ENCODE measurements at places on chromosomes 7 and 10.

GRCh38 chr7:127792528-127793342 is 140.7 kb downstream of the SND1 start:
- DNase-seq, result no peak

DNA sequence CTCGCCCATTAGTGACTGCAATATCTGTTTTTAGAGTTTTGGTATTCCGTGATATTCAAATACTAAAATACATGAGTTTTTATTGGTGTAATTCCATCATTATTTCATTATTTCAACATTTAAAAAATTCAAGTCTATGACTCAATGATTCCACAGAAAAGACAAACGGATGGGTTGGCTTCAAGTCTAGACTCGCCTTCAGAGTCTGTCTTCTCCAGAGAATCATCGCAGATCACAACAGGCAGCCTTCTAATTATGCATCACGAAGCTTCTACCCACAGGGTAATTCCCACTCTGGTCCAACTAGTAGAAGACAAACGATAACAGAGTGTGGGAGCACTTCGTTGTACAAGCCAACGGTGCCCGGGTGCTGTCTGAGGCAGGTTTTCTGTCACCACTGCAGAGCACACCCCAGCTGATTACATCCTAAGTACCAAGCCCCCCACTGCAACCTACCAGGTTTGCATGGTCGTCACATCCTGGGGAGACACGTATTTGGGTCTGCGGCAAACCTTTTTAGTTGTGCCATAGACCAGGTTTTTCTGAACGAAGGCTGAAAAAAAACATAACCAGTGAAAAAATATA is 28.9 kb downstream of the PARP12 start:
- DNase-seq, result no peak

DNA sequence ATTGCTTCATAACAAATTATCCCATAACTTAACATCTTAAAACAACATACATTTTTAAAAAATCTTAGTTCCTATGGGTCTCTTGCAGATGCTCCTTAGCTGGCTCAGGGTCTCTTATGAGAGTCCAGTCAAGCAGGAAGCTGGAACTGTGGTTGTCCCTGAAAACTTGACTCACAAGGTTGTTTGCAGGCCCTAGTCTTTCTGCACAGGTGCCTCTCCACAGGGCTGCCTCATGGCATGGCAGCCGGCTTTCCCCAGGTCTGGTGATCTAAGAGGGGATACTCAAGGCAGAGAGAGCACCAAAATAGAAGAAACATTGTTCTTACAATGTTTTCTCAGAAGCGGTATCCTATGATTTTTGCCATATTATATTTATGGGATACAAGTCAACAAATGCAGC is 127.1 kb downstream of the CDK14 start:
- DNase-seq, result no peak

- DNase-seq, result no peak
Measured at GRCh38 chr10:17801507-17801906, 7.6 kb upstream of the MRC1 start.

GRCh38 chr7:7761340-7761973 is 43.0 kb upstream of the RPA3 start:
- DNase-seq, result no peak

GRCh38 chr7:46385662-46386309 is 464.7 kb upstream of the IGFBP3 start:
- DNase-seq, result no peak

- DNase-seq, result no peak
Measured at GRCh38 chr10:18759575-18759974, 100.3 kb downstream of the ARL5B start.

GRCh38 chr7:34727464-34727995 is 69.5 kb downstream of the NPSR1 start:
- no peak for DNase-seq

DNA sequence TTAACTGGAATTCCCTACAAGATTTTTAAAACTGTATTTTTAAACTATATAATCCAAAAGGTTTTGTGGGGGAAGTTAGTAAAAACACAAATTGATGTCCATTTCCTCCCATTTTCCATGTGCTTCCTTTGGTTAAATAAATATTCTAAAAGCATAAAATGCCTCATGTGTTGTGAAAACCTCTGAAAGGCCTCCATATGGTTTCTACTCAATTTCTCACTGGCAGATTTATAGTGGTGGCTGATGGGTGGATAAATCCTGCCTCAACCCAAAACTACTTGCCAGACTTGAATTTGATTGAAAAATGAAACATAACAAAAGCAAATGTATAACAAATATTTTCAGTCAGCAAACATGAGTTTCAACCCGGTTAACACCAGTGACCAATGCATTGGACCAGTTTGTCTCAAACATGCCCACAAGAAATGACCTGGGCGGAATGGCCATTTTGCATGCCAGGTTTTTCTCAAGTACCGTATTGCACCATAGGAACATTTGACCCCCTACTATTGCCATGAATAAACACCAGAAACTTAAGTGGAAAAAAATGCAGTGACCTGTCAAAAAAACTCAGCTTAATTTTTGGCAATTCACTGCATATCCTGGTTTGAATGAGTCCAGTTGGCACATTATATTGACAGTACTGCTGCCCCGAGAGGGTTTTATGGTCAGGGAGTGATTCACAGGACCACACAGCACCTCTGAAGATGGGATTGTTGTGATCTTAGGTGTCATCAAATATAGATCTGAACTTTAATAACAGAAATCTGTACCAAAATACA is 454.6 kb upstream of the ANKRD30A start:
- DNase-seq, result no peak

- no peak for DNase-seq
Measured at GRCh38 chr7:87339373-87339897, 6.0 kb upstream of the CROT start.

DNA sequence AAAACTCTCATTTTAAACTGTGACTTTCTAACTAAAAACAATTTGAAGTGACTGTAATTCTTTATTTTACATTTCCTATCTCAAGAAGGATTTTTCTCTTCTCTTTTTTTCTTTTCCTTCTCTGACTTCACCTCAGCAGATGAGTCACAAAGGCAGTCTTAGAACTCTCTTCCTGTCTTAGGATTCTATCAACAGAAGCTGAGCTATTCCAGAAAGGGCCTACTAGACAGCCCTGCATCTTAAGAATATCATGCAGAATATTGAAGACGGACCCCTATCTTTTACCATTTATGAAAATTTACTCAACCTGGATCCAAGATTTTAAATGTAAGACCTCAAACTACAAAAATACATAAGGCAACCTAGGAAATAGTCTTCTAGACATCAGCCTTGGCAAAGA is 365.7 kb upstream of the SEMA3C start:
- no peak for DNase-seq

GRCh38 chr7:41385996-41386395 is 316.9 kb downstream of the INHBA start:
- DNase-seq, result no peak

DNA sequence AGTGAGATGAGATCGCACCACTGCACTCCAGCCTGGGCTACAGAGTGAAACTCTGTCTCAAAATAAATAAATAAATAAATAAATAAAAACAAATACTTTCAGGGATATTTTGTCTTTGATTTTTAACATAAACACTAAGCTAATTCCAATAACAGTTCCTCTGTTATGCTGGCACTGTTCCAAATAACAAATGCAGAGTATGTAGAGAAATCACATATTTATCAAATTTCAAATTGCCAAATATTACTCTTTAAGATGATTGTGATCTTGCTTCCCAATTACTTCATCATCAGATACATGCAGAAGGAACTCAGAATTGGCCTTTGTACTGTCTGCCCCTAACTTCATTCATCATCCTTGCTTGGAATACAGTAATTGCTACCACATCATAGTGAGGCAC is 19.7 kb downstream of the FAM24A start:
- no peak for DNase-seq

GRCh38 chr7:133381965-133382364 is 129.1 kb downstream of the EXOC4 start:
- DNase-seq, result no peak

DNA sequence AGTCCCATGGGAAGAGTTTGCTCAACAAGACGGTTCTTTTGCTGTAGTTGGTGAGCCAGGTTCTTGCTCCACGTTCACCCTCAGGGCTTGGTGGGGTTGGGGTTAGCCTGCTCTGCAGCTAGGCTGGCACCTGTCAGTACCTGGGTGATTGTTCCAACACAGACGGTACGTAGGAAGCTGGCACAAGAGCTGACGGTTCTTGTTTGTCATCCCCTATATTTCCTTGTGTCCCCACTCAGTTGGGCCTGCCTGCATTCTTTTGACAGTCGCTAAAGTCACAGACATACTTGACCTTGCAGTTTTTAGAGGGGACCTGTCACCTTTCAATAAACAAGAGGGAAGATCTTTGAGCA is 40.2 kb upstream of the SYPL1 start:
- no peak for DNase-seq

DNA sequence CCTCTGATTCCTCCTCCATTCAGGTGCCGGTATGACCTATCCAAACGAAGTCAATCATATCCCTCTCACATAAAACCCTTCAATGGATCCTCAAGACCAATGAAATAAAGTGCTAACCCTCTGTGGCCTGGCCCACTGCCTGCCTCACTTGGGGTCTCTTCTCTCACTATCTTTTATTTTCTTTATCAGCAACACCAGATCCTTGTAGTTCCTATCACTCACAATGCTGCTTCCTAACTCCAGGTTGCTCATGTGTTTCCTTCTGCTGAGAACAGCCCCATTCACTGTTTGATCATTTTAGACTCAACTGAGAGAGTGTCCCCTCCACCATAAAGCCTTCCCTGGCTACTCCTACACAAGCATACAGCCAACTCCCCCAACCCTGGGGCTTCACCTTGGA is 180.6 kb downstream of the DOCK4 start:
- no peak for DNase-seq

GRCh38 chr10:23367896-23368595 is 23.4 kb upstream of the C10orf67 start:
- no peak for DNase-seq

DNA sequence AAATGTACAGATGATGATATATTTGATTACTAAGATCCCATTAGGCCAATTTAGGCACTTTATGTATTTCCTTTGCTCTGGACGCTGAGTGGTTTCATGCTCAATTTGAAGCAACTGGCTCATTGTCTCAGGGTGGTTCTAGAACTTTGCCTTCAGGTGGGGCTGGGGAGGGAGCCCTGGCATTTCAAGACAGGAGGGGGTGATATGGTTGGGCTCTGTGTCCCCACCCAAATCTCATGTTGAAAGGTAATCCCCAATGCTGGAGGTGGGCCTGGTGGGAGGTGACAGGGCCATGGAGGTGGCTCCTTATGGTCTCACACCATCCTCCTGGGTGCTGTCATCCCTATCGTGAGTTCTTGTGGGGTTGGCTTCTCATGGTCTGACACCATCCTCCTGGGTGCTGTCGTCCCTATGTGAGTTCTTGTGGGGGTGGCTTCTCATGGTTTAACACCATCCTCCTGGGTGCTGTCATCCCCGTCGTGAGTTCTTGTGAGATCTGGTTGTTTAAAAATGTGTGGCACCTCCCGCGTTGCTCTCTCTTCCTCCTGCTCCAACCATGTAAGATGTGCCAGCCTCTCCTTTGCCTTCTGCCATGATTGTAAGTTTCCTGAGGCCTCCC is 151.5 kb upstream of the KLF6 start:
- DNase-seq, result no peak

- DNase-seq, result no peak
Measured at GRCh38 chr10:76786504-76787072, 851.0 kb downstream of the KCNMA1 start.

- no peak for DNase-seq
Measured at GRCh38 chr7:128666200-128666599, 5.9 kb upstream of the GARIN1A start.

DNA sequence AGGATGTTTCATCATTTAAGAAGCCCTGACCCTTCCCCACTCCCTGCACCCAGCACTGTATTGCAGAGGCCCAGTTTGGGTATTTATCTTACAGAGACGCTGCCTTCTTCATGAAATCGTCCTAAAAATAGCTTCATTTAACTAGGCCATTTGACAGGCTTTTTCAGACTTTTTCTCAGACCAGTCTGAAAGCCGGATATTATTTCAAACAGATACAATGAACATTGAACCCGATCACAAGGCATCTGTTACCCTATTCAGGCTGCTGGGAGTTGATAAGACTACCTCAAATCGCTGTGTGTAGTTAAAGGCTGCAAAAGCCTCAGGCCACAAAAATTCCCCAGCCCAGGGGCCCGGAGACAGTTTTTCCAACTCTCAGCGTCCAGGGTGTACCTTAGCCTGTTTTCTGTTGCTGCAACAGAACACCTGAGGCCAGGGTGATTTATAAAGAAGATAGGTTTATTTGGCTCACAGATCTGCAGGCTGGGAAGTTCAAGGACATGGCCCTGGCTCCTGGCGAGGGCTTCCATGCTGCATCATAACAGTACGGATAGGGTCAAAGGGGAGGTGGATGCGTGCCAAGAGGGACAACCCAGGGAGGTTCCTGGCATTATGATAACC is 130.7 kb upstream of the SH2B2 start:
- no peak for DNase-seq

- no peak for DNase-seq
Measured at GRCh38 chr7:36039671-36040070, 113.4 kb upstream of the EEPD1 start.

GRCh38 chr10:130425169-130425568 is 289.0 kb downstream of the GLRX3 start:
- no peak for DNase-seq

GRCh38 chr7:115417662-115418061 is 495.8 kb downstream of the MDFIC start:
- DNase-seq, result no peak

GRCh38 chr7:114082642-114083165 is 163.9 kb upstream of the PPP1R3A start:
- no peak for DNase-seq

DNA sequence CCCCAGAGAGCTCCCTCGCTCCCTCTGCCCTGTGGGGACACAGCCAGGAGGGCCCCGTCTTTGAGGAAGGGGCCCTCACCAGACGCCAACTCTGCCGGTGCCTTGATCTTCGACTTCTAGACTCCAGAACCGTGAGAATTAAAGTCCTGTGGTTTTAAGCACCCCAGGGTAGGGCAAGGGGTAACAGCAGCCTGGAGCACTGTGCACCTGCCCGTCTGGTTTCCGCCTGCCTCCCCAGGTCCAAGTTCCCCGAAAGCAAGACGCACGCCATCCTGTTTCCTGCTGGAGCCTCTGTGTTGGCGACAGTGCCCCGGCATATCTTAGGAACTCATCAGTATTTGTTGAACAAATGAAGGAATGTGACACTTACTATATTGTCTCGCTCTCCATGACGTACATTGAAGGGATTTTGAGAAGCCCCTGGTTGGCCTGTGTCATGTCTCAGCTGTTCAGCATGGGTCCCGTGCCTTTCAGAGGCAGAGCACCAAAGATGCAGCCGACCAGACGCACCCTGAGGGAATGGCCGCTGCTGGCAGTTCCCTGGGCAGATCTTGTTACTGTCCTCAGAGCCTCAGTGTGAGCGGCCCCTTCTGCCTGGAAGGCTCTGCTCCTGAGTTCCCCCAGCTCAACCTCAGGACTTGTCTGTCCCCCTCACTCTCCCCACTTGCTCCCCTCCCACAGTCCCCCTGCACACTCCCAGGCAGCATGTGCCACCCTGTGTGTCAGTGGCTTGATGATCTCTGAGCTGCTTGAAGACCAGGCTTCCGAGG is 226.2 kb downstream of the TCERG1L start:
- DNase-seq, result no peak

- DNase-seq, result no peak
Measured at GRCh38 chr10:17563452-17563851, 53.7 kb downstream of the HACD1 start.

Data from NCI-H1048 (cell line).